Hematopoietic multipotent progenitor cell treated with erythropoietin and hydrocortisone succinate and interleukin-3 and kit ligand, for 4 days (in vitro differentiated cells): ENCODE measurements at places on chromosomes 12 and 14.

DNA sequence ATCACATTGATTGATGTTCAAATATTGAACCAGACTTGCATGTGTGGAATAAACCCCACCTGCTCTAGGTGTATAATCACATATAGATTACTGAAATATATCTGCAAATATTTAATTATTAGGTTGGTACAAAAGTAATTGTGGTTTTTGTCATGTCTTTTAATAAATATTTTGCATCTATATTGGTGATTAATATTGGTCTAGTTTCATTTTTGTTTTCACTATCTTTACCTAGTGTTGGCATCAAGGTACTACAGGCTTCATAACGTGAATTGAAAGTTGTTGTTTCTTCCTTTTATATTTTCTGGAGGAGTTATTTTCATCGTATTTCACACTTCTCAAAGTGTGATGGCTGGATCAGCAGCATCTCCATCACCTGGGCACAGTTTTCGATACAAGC, 740.0 kb upstream of the TMEM132C start:
- DNase-seq, result no peak

GRCh38 chr12:34371050-34371449, 348.8 kb downstream of the ALG10 start:
- no peak for DNase-seq

GRCh38 chr14:29687866-29688265, 239.8 kb downstream of the PRKD1 start:
- no peak for DNase-seq

DNA sequence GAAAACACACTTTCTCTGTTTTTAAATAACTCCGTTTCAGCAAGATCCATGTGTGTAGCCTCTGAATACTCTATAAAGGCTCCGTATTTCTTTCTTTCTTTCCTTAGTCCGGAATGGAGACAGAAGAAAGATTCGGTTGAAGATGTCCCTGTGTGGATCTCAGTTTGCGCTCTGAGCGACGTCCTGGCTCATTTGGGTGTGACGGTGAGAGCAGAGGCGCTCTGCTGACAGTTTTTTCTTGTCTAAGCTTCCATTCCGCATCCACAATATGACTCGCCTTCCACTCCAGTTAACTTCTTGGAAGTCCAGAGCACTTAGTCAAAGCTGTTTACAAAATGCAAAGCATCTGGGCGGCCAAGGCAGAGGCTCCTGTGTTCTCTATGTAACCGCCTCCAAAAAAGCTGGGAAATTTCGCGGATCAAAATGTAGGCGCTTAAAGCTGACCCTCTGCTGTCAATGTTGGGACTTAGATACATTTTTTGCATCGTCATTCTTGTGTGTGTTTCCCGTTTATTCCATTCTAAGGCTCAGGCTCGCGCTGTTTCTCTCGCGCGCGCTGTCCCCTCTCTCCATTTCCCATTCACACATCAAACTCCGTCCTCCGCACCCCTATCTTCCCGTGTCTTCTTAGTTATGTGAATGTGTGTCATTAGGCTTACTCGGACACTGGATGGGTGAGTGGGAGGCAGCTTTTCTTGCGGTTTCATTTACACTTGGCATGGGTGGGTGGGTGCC, 880 bp upstream of the FLRT2 start:
- no peak for DNase-seq

DNA sequence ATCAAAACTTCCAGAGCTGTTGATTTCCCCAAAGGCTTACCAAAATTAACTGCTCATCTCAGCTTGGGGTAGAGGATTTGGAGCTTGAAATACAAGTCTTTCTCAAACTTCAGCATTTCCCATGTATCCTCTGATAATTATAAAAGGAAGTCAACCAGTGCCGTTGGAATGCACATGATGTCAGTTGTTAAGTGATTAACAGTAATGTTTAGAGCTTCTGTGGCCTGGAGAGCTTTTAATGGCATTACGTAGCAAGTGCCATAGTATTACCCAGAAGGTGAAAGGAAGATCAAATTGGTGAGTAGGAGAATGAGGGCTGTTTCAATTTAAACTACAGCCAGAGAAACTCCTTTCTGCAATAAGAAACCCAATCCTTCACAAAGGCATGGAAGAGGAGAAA, 62.5 kb upstream of the PTPRR start:
- no peak for DNase-seq

DNA sequence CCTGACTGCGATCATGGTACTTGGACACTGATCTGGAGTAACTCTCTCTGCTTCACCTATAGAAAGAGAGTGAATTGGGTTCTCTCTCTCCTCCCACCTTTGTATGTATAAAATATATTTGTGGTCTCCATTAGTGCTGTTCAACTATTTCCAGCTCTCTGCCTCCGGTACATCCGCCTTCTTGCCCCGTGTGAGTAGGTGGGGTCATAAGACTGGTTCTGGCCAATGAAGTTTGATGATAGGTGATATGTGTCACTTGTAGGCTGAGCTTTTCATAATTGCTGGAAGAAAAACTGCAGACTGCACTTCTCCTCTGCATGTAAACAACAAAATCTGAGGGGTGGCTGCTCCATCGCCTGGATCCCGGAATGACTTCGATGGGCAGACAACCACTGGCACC, 210.4 kb downstream of the EXOC5 start:
- no peak for DNase-seq

DNA sequence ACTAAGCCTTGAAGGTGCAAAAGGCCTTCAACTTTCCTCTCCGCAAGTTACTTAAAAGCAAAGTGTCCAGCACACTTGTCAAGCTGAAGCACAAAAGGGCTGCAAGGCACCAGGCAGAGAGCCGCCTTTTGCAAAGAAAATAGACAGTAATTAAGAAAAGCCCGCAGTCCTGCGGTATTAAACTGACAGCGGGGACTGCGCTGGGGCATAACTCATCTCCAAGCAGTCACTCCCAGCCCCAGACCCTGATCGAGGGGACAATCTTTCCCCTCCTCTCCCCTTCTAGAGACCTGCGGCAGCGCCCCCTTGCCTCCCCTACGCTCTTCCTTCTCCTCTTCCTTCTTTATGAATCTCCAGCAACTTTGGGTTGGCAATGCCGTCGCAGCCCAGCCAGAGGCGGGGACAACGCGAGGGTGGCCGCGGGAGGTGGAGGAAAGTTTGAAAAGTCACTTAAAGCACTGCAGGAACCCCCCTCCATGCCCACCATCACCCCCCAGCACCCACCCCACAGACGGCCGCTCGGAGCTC, 200.9 kb upstream of the CAND1 start:
- DNase-seq, result peak; percentile 16

DNA sequence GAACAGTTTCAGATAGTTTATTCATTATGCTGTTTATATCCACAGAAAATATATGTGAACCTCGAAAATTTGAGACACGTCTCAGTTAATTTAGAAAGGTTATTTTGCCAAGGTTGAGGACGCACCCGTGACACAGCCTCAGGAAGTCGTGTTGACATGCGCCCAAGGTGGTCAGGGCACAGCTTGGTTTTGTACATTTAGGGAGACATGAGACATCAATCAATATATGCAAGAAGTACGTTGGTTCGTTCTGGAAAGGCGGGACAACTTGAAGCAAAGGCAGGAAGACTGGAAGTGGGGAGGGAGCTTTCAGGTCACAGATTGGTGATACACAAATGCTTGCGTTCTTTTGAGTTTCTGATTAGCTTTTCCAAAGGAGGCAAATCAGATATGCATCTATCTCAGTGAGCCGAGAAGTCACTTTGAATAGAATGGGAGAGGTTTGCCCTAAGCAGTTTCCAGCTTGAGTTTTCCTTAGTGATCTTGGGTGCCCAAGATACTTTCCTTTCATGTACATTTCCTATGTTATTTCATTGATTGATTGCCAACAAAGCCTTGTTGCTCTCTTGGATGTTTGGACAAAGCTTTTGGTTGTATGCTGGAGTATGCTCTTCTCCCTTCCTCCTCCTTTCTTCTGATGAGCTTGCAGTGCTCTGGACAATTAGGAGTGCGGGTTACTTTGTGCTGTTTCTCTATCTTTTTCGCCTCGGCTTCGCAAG, 3.2 kb downstream of the SNAPC1 start:
- DNase-seq, result no peak

DNA sequence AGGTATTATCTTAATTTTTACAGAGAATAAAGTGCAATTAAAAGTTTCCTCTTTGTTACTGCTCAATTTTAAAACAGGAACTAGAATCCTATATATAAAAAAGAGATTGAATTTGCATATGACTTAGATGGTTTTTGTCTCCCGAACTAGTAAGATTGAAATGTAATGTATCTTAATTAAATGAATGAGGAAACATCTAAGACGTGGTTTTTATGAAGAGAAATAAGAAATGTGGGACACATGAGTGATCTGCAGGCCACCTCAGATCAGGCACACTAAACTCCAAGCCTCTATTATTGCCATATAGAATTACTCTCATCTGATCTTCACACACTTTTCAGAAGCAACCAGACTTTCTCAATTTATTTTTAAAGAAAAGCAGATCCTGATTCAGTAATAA, 158.6 kb downstream of the CPNE8 start:
- no peak for DNase-seq

GRCh38 chr12:130134563-130134915, 27.7 kb upstream of the FZD10 start:
- no peak for DNase-seq

GRCh38 chr14:51607711-51608110, 44.0 kb upstream of the FRMD6 start:
- no peak for DNase-seq
